ENCODE measurements at places on chromosomes 11 and 22.

DNA sequence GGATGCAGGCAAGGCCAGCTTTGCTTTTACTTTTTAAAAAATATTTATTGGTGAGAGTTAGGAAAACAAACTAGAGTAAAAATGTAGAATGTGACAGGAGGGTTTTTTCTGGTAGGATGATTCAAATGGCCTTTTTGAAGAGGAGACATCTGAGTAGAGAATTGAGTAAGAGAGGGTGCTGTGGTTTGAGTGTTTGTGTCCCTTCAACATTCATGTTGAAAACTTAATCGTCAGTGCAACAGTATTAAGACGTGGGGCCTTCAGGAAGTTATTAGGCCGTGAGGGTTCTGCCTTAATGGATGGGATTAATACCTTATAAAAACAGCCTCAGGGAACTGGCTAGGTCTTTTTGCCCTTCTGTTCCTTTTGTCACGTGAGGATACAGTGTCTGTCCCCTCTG is 288.8 kb upstream of the C11orf87 start:
- no peak overlapping the region for H3K27ac ChIP-seq
- no peaks in the 10 kb centered on the region for H3K27me3 ChIP-seq
- no peak for DNase-seq
- no peaks in the 10 kb centered on the region for H3K4me1 ChIP-seq
- no peaks in the 10 kb centered on the region for H3K36me3 ChIP-seq

DNA sequence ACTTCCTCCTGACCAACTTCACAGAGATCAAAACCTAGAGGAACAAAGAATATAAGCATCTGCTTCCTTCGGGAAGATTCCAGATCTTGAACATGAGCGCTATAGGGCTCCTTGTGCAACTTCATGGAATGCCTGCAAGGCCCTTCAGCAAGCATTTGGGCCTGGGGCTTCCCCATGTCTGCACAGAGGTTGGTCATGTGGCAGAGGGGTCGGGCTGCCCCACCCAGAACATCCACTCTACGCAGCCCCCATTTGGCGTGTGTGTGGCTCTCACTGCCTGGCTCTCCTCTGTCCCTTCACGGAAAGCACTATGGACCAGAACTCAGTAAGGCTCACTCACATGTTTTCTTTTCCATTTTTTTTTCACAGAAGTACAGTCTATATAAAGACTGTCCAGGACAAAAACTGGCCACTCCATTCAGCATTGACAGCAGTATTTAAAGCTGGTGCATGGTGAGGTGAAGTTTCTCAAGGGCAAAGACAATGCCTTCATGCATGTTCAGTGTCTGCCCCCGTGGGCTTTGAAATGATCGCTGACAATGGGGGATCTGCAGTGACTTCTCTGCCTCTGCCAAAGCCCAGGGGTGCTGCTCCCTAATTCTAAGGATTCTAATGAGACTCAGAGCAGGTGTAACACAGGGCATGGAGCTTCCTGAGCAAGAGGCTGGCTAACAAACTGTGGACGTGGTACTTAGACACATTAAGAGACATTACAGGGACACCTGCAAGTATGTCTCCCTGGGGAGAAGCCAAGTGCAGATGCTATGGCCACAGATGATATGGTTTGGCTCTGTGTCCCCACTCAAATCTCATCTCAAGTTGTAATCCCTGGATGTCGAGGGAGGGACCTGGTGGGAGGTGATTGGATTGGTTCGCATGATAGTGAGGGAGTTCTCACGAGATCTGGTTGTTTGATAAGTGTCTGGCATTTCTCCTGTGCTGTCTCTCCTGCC is 66.5 kb upstream of the PITPNB start:
- no peak overlapping the region for H3K4me3 ChIP-seq
- no peaks in the 10 kb centered on the region for H3K27me3 ChIP-seq
- no peak for DNase-seq
- no peaks in the 10 kb centered on the region for H3K36me3 ChIP-seq

- H3K27me3 ChIP-seq = no peaks in the 10 kb centered on the region
- H3K36me3 ChIP-seq = no peaks in the 10 kb centered on the region
- no peak overlapping the region for H3K27ac ChIP-seq
- H3K4me1 ChIP-seq = peaks cover 5% of the 10 kb centered on the region
- no peak for DNase-seq
Observed at GRCh38 chr22:23126165-23127054, 15.4 kb downstream of the RSPH14 start.

DNA sequence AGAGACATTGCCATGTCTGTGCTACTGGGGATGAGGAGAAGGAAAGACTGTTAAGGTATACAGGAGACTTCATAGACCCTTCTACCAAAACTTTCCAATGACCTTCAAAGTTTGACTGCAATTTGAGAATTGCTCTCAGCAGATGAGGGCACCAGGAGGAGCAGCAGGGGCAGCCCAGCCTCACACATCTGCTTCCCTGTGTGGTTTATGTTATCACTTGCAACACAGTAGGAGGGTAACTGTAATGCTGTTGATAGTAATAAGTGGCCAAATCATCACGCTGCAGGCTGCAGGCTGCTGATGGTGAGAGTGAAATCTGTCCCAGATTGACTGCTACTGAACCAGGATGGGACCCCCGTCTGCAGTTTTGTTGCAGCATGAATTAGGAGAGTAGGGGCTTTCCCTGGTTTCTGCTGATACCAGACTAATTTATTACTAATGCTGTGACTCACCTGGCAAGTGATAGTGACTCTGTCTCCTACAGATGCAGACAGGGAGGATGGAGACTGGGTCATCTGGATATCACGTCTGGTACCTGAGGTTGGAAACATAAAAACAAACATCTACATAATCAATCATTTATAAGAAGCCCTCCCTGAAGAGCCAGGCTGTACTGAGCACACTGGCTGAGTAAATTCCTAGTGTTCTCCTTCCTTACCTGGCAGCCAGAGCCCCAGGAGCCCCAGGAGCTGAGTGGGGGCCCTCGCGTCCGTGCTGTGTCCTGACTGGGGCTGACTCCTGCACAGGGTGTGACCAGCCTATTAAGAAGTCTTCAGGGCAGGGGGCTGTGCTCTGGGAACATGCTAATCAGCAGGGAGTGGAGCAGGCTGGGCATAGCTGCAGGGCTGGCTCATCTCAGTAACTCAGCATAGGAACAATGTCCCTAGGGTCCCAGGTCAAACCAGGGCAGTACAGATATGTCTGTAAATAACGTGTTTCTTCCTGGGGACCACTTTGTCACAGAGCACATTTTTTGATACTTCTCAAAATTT is 74.4 kb downstream of the GAB4 start:
- no peak overlapping the region for H3K27ac ChIP-seq
- no peak overlapping the region for H3K4me3 ChIP-seq
- H3K27me3 ChIP-seq = peaks cover 54% of the 10 kb centered on the region
- H3K4me1 ChIP-seq = no peaks in the 10 kb centered on the region
- H3K36me3 ChIP-seq = no peaks in the 10 kb centered on the region
- DNase-seq = no peak

DNA sequence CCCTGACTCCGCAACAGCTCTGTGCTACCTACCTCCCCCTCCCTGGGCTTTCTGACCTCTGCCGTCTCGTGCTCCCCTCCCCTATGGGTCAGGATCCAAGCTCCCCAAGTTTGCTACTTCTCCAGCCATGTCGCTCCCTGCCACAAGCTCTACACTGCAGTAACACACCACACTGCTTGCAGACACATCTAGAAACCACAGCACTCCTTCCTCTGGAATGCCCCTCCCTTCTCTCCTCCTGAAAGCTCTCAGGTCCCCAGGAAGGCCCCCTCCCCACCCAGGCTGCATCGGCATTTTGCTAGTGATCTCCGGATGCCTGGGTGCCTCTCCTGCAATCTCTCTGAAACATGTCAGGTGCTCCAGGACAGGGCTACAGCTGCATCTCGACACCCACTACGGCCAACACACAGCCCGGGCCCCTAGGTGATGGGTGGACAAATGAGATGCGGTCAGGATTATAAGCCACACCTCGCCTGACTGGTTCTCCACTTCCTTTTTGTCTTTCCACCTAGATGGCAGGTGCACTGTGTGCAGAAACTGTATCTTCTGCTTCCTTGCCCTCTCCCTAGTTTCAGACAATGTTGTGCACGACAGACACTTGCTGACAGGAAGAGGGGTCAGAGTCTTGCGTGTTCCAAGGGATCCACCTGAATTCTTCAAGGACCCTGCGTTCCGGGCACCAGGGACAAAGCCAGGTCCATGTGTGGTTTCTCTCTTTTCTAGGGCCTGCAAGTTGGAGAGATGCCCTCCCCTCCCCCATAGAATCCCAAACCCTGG is 22.9 kb downstream of the RPUSD4 start:
- H3K4me1 ChIP-seq = peaks cover 2% of the 10 kb centered on the region
- no peaks in the 10 kb centered on the region for H3K27me3 ChIP-seq
- no peak for DNase-seq
- peaks cover 4% of the 10 kb centered on the region for H3K36me3 ChIP-seq
- H3K4me3 ChIP-seq = no peak overlapping the region

DNA sequence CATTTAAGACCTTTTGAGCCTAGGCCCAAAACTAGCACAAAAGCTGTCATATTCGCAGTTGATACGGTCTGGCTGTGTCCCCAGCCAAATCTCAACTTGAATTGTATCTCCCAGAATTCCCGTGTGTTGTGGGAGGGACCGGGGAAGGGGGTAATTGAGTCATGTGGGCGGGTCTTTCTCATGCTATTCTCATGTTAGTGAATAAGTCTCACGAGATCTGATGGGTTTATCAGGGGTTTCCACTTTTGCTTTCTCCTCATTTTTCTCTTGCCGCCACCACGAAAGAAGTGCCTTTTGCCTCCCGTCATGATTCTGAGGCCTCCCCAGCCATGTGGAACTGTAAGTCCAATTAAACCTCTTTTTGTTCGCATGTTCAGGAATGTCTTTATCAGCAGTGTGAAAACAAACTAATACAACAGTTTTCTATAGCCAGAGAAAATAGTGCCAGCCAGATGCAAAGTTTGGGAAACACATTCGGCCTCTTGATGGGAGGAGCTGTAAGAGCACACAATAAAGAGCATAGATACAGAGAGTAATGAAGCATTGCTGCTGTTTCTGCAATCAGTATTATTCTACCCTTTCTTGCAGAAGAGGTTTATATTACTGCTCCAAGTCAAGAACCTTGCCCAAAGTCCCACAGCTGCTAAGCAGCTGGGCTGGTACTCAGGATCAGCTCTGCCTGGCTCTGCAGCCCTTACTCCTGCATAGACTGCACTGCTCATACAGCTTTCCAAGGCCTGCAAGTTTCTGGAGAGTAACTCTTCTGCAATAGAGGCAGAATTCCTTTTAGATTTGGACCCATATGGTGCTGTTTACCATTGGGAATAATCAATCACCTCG is 2.0 kb upstream of the ZNF195 start:
- DNase-seq = no peak
- no peak overlapping the region for H3K4me3 ChIP-seq
- H3K36me3 ChIP-seq = peaks cover 22% of the 10 kb centered on the region
- peaks cover 16% of the 10 kb centered on the region for H3K4me1 ChIP-seq
- H3K27me3 ChIP-seq = peaks cover 13% of the 10 kb centered on the region

Data from effector memory CD8-positive, alpha-beta T cell (primary cell).